Left lung (tissue), 14 donors: ENCODE measurements at places on chromosomes 7 and 10.
A peak's percentile ranks its signal among the peaks of the same experiment; 100 is the strongest.

DNA sequence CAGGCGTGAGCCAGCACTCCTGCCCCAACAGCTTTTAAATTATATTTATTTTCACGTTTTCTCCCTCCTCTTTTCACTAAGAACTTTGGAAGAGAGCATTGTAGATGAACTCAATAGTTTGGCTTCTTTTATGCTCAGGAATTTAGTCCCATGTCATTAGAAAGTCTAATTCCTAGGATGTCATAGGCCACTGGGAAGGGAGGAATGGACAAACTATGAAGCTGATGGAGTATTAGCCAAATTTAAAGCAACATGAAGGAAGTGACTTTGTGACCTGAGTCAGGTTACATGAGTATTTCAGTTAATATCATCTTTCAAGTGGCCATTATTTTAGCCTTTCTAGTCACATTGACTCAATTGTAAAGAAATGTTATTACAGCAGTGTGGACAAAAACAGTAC lies 18.0 kb upstream of the OPN4 start:
- no peak for DNase-seq

DNA sequence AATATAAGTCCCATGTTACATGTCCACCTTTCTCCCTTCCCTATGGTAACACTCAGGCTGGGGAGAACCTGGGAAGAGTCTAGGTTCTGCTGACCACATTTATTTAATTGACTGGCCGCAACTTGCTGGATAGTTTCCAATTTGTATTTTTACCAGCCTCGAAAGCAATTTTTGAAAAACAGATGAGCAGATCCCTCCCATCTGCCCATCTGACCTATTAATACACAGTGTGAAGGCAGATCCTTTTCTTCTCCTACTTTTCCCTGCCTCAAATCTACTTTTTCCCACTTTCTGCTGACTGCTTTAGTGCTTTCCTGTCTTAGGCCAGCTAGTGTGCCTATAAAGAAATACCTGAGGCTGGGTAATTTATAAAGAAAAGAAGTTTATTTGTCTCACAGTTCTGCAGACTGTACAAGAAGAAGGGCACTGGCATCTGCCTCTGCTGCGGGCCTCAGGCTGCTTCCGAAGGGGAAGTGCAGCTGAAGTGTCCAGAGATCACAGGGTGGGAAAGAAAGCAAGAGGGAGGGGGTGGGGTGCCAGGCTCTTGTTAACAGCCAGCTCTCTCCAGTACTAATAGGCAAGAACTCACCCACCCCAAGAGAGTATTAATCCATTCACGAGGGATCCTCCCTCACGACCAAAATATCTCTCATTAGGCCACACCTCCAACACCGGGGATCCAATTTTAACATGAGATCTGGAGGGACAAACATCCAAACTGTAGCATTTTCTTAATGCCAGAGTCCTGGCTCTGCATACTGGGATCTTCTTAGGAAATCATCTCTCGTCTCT lies 336.0 kb upstream of the IGFBP3 start:
- no peak for DNase-seq

DNA sequence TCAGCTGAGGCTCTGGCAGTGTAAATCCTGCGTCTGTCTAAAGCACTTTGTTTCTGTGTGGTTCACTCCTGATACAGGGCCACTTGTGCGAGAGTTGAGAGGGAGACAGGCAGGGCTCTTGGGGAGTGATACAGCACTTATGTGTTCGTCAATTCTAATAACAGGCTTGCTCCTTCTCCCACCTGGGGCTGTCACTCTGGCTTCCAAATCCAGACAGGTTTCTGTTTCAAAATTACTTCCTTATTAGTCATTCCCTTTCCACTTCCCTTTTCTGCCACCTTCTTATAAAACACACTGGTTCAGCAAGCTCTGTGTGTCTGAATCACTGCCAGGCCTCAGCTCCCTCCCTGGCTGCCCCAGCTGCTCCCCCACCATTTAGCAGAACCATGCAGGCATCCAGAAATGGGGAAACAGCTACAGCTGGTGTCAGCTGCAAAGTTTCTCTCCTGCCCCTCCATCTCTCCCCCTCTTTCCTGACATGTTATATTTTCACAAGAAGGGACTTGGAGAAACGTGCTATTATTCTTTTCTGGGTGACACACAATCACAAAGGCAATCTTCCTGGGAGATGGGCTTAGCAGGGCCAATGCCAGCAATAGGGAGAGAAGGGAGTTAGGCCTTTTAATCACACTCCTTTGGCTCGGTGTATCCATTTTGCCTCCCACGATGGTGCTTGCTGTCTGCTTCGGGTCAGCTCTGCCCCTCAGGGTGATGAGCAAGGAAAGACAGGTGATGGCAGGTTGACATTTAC lies 58.4 kb upstream of the ZNRF2 start:
- DNase-seq: peak; percentile 91

DNA sequence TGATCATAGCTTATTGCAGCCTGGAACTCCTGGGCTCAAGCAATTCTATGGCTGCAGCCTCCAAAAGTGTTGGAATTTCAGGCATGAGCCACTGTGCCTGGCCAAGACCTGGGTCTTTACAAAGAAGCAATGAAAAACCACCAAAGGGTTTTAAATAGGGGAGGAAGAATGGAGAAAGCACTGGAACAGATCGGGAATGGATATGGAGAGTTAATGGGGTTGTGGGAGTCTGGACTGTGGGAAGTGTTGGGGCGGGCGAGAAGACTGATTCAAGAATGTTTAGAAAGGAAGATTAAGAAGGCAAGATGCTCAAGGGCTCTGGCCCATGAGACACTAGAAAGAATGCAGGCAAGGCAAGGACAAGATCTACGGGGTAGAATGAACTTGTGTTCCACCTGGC lies 98.5 kb downstream of the CARD11 start:
- no peak for DNase-seq
